Islet precursor cell (in vitro differentiated cells): ENCODE measurements at places on chromosomes 13 and 19.

DNA sequence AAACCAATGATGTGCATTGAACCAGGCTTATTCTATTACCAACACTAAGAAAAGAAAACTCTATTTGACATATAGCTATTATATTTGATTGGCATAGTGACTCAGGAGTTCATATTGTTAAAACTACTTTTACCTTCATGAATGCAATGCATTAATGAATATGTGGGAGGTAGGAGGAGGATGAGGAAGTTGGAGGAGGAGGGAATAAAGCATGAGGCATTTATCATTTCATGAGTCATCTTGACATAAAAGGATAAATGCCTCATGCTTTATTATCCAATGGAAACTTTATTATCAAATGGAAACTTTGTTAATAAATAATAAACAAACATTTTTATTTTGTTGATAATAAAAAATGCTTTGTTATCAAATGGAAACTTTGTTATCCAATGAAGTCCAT, 116.5 kb downstream of the SPRY2 start:
- no peak for DNase-seq

- peak; percentile 62 for DNase-seq
Observed at GRCh38 chr19:14476673-14477401, 1.7 kb upstream of the PTGER1 start.

- DNase-seq: no peak
Observed at GRCh38 chr13:109719962-109720646, 66.3 kb downstream of the IRS2 start.

DNA sequence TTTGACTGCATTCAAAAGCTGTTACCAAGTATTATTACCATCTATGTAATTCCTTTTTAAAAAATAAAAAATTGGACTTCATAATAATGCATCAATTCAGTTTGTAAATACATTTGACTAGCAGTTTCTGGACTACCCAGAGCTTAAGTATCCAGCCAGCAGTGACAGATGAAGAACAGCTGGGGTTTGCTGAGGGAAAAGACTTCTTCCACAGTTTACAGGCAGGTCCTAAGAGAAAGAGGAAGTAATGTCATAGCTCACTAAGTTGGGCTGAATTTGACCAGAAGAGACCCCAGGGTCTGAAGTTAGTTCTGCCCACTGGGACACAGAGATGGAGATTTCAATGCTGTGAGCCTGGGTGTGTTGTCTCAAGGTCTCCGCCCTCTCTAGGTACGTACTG, 96.4 kb downstream of the MBNL2 start:
- no peak for DNase-seq

GRCh38 chr13:105340061-105340606, 1195.3 kb downstream of the EFNB2 start:
- no peak for DNase-seq

- DNase-seq: no peak
Observed at GRCh38 chr19:35347171-35347929, at the start of gene FFAR1. FFAR1 (plus strand) TSS chr19:35347902; CDS start chr19:35351552, 3,650 bp downstream.
